ENCODE measurements at places on chromosomes 13 and 19.

GRCh38 chr19:45151320-45151719 lies 9.5 kb downstream of the NKPD1 start:
- DNase-seq, result no peak

GRCh38 chr13:103799028-103799427 lies 732.8 kb upstream of the SLC10A2 start:
- DNase-seq, result no peak

GRCh38 chr13:49620170-49620621 lies 8.1 kb upstream of the ARL11 start:
- DNase-seq, result no peak

DNA sequence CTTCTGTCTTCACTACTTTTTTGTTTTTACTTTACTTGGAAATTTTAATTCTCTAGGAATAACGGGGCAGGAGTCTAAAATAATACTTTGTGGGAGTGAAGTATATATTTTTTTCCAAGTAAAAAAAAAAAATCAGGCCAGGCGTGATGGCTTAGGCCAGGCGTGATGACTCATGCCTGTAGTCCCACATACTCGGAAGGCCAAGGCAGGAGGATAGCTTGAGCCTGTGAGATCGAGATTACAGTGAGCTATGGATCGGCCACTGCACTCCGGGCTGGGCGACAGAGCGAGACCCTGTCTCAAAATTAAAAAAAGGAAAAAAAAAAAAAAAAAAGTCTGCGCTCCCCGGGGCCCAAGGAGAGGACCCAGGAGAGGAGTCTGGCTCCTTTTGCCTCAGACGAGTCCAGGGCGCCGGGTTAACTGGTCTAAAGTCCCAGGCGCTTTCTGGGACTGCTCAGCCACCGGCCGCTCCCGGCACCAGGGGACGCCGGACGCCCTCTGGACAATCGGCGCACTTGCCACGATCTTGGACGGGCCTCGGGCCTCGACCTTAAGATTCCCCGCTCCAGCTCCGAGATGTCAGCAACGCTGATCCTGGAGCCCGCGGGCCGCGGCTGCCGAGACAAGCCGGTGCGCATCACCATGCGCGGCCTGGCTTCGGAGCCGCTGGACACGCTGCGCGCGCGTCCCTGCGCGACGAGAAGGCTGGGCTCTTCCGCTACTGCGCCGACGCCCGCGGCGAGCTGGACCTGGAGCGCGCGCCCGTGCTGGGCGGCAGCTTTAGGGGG lies 2.7 kb upstream of the ZFP82 start:
- no peak for DNase-seq

DNA sequence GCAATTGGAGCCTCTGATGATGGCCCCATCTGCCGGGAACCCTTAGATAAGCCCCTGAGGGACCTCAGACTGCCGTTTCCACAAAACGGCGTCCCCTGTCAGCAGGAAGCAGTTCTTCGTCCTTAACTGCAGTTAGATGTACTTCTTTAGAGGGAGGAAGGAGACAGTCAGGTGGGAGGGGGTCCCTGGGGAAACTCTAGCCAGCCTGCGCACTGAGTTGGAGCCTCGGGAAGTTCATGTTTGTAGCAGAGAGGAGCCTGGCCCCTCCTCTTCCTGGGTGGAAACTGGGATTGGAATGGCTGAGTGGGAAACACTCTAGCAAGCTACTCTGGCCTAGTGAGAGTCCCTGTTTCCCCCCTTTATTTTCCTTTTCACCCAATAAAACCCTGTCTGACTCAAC lies 612.4 kb downstream of the PCDH9 start:
- DNase-seq, result no peak

DNA sequence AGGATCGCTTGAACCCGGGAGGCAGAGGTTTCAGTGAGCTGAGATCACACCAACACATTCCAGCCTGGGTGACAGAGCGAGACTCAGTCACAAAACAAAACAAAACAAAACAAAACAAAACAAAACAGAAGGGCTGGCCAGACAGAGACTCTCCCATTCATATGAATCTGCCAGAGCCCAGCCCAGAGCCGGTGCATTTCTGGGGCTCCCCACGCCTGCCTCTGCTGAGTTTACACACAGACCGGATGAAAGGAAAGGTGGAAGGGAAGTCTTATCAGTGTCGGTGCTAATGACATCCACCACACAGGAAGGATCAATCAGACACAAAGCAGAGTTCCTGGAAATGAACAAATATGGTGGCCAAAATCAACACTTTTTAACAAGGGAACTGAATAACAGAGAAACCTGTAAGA lies 6.8 kb downstream of the TRAPPC6A start:
- no peak for DNase-seq

GRCh38 chr13:47277774-47278173 lies 380.9 kb upstream of the HTR2A start:
- DNase-seq, result no peak

GRCh38 chr13:59450229-59450628 lies 713.5 kb downstream of the DIAPH3 start:
- no peak for DNase-seq

DNA sequence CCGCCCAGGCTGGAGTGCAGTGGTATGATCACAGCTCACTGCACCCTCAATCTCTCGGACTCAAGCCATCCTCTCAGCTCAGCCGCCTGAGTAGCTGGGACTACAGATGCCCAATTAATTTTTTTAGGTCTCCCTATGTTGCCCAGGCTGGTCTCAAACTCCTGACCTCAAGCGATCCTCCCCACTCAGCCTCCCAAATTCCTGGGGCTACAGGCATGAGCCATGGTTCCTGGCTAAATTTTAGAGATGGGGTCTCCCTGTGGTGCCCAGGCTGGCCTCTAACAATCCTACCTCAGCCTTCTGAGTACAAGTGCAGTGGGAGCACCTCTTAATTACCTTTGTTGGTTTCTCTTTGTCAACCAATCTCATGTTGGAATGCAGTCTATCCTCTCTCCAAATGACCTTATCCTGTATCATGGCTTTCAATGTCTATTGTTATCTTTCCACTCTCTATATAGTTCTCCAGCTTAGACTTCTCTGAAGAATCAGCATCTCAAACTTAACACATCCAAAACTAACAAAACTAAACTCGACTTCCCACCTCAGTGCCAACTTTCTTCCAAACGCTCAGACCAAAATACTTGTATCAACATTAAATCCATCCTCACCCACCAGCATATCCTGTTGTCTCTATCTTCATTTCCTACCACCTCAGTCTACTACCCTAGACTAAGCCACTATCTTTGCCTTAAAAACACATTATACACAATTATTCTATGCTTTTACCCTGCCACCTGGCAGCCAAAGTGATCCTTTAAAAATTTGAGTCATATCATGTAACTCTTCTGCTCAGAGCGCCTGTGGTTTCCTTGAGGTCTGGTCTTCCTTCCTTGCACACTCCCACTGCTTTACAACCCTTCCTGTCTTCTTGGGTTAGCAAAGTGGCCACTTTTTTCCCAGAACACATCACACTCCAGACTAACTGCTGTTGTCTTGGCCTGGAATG lies 6.7 kb downstream of the TPT1 start:
- DNase-seq, result no peak

- no peak for DNase-seq
Measured at GRCh38 chr13:42258747-42259146, 13.2 kb upstream of the AKAP11 start.

- no peak for DNase-seq
Measured at GRCh38 chr13:34162544-34162933, 344.6 kb downstream of the RFC3 start.

DNA sequence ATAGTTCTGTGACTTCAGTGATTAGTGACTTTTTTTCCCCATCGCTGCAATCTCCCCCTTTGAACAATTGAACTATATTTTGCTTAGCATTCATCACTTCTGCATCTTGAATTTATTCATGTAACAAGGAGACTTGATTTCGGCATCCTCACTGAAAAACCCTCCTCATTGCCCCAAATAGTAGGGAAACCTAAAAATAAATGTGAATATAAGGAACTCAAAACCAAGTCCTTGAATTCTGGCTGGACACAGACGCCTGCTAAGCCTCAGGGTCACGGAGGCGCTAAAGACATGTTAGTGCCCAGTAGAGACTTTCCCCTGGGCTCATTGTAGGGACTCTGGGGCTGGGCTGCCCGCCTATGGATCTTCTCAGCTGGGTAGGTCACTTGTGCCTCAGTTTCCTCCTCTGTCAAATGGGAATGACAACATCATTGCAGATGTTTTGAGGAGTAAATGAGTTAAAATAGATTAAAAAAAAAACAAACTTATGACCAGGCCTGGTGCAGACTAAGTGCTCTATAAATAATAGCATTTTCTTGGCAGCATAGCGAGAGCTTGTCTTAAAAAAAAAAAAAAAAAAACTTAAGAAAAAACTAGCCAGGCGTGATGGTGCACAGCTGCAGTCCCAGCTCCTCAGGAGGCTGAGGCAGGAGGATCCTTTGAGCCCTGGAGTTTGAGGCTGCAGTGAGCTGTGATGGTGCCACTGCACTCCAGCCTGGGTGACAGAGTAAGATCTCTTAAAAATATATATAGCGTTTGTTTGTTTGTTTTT lies 1.8 kb upstream of the ADGRE5 start:
- DNase-seq, result no peak

DNA sequence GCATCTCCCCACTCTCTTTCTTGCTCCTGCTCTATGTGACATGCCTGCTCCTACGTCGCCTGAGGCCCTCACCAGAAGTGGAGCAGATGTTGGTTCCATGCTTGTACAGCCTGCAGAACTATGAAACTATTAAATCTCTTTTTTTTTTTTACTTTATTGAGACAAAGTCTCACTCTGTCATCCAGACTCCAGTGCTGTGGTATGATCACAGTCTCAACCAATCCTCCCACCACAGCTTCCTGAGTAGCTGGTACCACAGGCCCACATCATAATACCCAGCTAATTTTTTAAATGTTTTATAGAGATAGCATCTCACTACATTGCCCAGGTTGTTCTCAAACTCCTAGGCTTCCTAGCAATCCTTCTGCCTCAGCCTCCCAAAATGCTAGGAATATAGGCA lies 1067.7 kb downstream of the PCDH9 start:
- DNase-seq, result no peak

GRCh38 chr19:53132141-53132991 lies at the start of gene ZNF415:
ZNF415 (minus strand) TSS chr19:53132910; CDS start chr19:53122676, 10,234 bp downstream.
- DNase-seq, result no peak

- DNase-seq, result no peak
Measured at GRCh38 chr13:65133094-65133493, 2097.0 kb downstream of the PCDH9 start.

DNA sequence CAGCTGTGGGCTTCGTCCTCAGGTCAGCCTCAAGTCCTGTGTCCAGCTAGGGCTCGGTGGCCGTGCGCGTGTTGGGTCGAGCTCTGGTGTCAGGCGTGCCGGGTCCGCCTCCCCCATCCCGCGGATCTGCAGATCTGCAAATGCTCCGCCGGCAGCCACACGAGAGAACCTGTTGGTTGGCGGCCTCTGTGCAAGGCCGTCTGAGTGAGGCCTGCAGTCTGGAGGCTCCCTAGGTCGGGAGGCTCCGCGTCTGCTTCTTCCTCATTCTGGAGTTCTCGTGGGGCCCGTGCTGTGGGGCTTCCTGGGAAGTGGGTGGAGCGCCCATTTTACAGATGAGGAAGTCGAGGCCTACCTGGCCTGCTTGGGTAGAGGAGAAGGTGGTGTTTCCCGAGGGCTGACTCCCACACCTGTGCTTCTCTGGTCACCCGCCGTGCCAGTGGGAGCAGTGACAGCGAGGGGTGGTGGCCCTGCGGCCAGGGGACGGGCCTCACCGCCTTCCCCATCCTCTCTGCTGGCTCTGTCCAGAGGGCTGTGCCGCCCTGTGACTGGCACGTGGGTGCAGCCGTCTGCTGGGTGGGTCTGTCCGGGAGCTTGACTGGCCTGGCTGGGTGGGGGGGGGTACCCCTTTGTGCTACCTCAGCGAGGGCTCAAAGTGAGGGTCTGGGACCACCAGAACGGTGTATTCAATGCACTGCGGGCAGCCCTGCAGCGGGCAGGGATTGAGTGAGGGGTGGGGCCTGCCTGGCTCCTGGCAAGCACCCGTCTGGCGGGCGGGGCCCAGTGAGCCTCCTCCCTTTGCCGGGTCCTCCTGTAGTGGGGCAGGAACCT lies 3.3 kb downstream of the CSNK1G2 start:
- no peak for DNase-seq

GRCh38 chr13:107450931-107451330 lies 764.4 kb downstream of the LIG4 start:
- DNase-seq, result no peak

DNA sequence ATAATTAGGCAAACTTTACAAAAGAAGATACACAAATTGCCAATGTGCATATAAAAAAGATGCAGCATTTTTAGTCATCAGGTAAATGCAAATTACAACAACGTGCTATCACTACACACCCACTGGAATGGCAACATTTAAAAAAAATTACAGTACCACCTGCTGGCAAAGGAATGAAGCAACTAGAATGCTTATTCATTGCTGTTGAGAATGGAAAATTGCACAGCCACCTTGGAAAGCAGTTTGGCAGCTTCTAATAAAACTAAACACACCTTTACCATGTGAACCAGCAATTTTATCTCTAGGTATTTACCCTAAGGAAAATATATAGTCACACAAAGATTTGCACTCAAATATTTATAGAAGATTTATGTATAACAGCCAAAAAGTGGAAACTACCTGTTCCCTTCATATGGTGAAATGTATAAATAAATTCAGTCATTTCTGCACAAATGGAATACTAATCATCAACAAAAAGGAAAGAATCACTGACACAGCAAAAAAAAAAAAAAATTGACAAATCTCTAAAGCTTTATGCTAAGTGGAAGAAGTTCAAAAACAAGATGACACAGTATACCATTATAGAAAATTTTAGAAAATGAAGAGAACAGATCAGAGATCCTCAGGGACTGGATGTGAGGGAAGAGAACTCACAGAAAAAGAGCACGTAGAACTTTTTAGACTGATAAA lies 30.3 kb downstream of the OXGR1 start:
- DNase-seq, result no peak

- no peak for DNase-seq
Measured at GRCh38 chr19:810077-810855, 11.5 kb downstream of the PLPPR3 start.

DNA sequence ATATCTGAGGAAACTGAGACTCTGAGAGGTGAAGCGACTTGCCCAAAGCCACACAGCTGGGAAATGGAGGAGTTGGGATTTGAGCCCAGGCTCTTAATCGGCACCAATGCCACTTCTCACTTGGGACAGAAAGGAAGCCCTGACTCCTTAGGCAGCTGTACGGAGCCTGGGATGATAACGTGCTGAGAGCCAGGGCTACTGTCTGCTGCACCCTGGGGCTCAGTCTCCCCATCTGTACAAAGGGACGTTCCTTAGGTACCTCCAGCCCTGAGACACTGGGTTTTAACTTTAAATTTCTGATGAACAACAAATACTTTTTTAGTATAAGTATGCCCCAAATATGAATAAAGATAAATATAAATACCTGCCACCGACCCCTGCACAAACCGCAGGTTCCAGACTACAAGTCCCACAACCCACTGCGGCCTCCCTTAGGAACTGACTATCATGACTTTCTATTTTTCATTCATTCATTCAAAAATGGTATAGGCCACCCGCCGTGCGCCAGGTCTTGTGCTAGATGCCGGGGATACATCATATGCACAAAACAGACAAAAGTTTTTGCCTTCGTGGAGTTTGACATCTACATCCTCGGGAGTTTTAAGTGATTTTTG lies 776 bp upstream of the NCLN start:
- no peak for DNase-seq

GRCh38 chr19:32438751-32439150 lies 33.2 kb downstream of the DPY19L3 start:
- no peak for DNase-seq

GRCh38 chr19:46623915-46624502 lies 880 bp downstream of the PTGIR start:
- DNase-seq, result no peak

- no peak for DNase-seq
Measured at GRCh38 chr13:49494645-49495044, 1.1 kb upstream of the PHF11 start.

GRCh38 chr13:106433066-106433465 lies 102.4 kb downstream of the EFNB2 start:
- no peak for DNase-seq

- DNase-seq, result no peak
Measured at GRCh38 chr13:24097667-24098066, 62.9 kb upstream of the SPATA13 start.

Data from activated CD8-positive, alpha-beta memory T cell treated with anti-CD3 and anti-CD28 coated beads for 4 hours (primary cell).